ENCODE measurements at places on chromosomes 5 and 9.

DNA sequence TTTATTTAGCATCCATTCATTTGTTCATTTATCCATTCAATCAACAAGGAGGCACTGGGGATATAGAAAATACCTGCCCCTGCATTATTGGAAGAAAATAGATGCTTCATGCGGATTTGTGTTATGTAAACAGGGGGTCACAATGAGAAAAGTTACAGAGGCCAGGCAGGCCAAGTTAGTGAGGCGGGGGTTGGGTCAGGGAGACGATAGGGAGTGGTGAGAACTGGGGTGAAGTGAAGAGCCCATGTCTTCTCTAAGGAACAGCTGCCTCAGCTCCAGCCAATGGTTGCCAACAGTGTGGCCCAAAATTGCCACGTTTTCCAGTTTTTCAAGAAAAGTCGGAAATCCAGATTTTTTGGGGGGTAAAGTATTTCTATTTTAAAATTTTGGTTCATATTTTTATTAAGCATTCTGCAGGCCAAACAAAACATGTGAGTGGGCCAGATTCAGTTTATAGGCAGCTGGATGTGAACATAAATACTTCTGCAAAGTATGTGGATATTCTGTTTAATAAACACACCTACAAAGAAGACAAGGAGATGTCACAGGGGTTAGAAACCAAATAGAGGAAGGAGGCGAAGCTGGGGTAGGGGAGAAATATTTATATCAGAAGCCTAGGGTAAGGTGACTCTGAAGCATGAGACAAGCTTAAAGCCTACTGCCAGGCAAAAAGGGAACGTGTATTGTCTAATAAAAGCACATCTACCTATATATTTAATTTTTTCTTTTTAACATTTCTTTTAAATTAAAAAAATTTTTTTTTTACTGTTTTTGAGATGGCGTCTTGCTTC, 44.0 kb downstream of the ALG2 start:
- no peak for DNase-seq

DNA sequence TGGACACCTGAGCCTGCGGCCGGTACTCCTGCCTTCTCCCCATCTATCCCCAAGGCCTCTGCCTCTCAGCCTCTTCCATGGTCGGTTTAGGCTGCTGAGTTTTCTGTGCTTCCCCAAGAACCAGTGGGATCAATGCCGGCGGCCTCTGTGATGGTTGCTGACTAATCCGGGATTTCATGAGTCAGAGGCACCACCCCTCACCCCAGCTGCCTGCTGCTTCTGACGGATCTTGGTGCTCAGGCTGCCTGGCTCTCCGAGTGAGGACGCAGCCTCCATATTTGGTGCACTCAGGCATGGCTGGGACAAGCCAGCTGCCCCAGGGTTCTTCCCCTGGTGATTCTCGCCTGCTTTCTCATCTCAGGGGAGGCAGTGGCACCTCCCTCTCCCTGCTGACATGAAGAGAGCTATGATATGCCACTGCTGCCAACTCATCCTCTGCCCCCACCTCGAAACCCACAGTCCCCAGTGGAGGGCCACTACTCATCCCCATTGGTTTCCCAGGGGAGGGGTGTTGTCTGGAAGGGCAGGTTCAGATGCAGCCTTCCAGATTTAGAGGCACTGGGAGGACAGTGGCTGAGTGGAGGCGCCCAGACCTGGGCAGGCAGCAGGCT, 3.3 kb upstream of the MAN1B1 start:
- no peak for DNase-seq

DNA sequence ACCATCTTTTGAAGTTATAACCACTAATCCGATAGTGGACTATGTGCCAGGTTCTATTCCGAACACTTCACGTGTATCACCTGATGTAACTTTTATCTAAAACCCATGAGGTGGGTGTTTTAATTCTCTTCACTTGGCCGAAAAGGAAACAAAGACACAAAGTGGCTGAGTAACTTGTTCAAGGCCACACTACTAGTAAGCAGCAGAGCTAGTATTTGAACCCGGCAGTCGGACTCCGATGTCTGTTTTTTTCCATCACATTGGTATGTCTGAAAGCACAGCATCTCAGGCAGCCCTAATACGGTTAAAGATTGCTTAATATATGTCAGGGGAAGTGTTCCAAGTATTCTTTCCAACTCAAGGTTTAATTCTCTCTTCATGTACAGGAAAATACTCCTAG, 16.2 kb downstream of the FAM169A start:
- no peak for DNase-seq

GRCh38 chr5:58751222-58751837, 168.5 kb downstream of the RAB3C start:
- no peak for DNase-seq

DNA sequence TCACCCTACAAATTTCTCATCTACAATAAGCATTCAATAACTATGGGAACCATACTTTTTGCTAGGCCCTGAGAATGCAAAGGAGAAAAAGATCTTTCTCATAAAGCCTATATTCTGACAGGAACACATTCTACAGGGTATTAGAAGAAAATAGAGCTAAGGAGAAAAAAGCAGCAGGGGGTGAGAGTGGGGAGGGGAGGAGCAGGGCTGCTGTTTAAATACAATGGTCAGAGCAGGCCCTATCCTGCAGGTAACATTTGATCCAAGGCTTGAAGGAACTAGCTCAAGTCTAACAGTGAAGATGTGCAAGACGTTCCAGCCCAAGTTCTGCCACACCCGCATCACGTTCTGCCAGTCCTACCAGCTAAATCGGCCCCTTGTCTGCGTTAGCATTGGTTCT, 89.7 kb downstream of the ELAVL2 start:
- no peak for DNase-seq

DNA sequence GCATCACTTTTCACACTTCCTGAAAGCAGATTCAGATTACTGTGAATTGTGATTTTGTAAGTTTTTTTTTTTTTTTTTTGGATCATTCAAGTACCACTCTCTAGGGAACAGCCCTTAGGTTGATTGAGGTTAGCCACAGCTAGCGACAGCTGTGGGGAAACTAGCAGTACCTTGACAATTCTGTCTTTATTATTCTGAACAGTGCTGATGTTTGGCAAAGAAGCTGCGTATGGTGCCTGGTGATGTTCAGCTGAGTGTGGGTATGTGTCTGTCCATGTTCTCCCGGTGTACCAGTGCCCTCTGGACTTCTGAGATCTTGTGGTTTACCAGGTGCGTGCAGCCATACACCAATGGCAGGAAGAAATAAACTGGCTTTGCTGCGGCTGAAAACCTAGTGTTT, 117.3 kb upstream of the PLPPR1 start:
- no peak for DNase-seq

- DNase-seq: peak; percentile 84
Observed at GRCh38 chr5:57298295-57298984, 124.6 kb downstream of the GPBP1 start.

- DNase-seq: no peak
Observed at GRCh38 chr9:106218427-106218826, 524.1 kb downstream of the TMEM38B start.

GRCh38 chr5:101663543-101663942, 632.5 kb downstream of the SLCO4C1 start:
- no peak for DNase-seq

DNA sequence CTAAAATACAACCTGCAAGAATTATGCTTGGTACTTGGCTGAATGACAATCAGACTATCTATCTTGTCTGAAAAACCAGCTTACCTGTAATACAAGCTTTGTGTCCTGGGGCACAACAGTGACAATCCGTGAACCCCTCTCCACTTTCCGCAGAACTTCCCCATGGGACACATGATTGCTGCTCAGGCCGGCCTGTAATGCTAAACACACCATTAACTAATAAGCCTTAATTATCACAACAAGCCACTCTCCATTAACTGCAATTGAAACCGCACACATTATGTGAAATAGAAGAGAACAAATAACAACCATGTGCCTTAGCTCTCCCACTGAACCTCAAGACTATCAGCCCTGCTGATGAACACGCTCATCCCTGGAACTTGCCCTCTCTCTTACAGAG, 33.7 kb downstream of the ELP1 start:
- no peak for DNase-seq

GRCh38 chr5:125868036-125868435, 555.2 kb upstream of the GRAMD2B start:
- DNase-seq: no peak

DNA sequence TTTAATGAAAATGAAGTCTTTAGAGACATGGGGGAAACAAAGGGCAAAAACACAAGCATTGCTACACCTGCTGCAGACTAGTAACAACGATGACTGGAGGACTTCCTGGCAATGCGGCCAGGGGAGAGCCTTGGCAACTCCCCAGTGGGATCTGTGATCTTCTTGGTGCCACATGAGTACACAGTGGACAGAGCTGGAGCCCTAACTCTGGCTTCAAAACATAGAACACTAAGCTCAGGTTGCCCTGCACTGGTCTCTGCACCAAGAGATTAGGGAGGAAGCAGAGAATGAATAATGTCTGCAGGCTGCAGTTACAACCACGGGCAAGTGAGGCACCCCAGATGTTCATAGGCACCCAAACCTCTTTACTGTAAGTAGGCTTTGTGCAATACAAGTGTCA, 91.1 kb downstream of the MRPS27 start:
- no peak for DNase-seq

DNA sequence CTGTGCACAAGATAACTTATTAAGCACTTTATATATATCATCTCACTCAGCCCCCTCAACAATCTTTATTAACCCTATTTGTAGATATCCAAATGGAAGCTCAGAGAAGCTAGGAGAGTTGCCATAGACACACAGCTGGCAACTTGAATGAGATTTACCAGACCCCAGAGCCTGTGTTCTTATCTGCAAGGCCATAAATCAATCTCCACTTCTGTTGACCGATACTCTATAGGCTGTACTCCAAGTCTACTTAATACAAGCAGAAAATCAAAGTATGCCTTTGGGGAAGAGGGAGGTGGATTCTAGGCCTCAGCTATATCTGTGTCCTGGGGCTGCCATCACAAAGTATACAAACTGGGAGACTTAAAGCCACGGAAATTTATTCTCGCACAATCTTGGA, 6.0 kb upstream of the IL9 start:
- DNase-seq: no peak

GRCh38 chr9:27622693-27623340, 49.5 kb upstream of the C9orf72 start:
- no peak for DNase-seq

GRCh38 chr9:72362680-72363139, 2.3 kb downstream of the ZFAND5 start:
- DNase-seq: peak; percentile 47

DNA sequence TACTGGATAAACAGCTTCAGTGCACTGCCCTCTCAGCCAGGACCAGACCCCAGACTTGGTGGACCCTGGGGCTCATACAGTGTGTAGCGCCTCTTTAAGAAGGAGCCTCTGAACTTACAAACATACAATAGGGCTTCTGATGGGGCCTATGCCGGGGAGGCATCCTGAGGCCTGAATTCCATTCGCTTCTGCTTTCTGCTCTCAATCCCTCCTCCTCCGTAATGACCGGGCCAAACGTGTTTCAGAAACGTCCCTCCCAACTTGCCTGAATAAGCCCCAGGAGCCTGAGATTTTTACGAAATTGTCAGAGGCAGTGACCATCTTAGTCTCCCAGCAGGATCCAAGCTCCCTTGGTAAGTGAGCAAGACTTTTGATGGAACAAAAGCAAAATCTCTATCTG, 128.1 kb upstream of the BOD1 start:
- DNase-seq: no peak

DNA sequence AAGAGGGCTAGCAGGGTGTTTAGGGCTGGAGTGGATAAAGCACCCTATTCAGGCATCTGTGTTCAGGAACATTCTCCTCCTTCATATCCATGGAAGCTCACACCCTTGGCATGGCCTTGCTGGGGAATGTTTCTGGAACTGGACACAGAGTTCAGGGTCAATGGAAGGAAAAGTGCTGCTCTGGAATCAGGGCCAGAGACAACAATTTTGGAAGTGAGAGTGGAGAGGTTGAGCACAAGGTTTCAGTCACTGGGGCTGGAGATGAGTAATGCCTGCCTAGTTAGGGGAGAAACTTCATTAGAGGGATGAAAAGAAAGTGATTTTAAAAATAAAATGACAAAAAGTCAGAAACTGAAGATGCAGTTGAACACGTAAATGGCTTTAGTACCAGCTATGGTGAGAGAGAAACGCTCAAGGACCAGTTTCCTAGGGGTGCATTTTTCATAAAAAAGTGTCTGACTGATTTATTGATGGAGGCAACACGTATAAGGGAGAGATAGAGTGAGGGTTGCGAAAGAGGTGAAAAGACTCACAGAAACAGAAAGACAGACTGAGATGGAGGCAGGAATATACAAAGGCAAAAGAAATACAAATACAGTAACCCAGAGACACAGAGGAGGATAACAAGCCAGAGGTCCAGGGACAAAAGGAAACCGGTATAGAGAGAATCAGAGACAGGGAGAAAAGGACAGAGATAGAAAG, 8.0 kb upstream of the TNFSF15 start:
- DNase-seq: no peak

DNA sequence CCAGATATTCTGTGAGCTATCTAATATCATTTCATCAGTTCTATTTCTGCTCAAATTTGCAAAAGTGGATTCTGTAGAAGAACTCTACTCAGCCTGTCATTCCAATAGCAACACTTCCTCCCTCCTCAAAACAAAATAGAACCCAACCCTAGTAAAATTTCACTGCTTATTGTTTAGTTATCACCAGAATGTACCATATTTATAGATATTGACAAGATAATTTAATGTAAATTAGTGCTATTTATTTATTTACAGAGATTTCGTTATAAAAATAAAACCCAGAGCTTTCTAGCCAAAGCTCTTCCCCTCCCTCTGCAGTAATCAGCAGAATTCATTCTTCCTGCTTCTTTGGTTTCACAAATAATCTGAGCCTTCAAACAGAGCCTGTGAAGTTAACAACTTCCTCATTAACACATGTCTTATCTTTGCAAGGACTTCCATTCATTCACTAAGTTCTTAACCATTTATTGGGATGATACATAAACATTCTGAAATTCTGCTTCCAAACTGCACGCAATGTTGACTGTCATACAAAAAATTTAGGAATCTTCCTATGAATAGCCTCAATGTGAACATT, 73.7 kb upstream of the PJA2 start:
- DNase-seq: no peak

- no peak for DNase-seq
Observed at GRCh38 chr5:157387683-157388093, 72.3 kb upstream of the NIPAL4 start.

DNA sequence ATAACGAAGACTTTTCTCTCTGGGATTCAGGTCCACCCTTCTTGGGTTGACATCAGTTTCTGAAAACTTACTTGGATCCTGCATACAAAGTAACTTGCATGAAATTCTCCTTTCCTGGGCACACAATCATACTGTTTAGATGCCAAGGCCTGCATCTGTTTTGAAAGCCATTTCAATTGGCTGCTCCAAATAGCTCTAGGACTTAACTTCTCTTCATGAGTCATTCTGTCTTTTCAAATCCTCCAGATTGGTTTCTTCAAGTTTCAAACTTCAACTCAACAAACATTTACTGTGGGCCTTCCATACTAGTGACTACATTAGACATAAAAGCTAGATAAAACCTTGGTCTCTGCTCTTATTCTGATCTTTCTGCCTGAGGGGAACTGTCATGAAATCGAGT, 54.8 kb upstream of the HMHB1 start:
- DNase-seq: no peak
